ENCODE measurements at places on chromosomes 3 and 15. TPM values are rescaled to one million over a fixed set of nuclear protein-coding genes. Genes with fewer than 3 reads are reported as not detected.

FBXL2 gene
- 6.0 TPM for total RNA-seq

USP8 gene
- total RNA-seq: 38.4 TPM

ADAMTSL3 gene
- 0.76 TPM for total RNA-seq

GOLGA8S gene
- total RNA-seq: 0.15 TPM

Measured in A549 treated with CpdA at 1 μM for 4 hours (cell line).